ENCODE measurements at places on chromosomes 5 and 9. TPM values are rescaled to one million over a fixed set of nuclear protein-coding genes. Genes with fewer than 3 reads are reported as not detected.
A peak's percentile ranks its signal among the peaks of the same experiment; 100 is the strongest.

DNA sequence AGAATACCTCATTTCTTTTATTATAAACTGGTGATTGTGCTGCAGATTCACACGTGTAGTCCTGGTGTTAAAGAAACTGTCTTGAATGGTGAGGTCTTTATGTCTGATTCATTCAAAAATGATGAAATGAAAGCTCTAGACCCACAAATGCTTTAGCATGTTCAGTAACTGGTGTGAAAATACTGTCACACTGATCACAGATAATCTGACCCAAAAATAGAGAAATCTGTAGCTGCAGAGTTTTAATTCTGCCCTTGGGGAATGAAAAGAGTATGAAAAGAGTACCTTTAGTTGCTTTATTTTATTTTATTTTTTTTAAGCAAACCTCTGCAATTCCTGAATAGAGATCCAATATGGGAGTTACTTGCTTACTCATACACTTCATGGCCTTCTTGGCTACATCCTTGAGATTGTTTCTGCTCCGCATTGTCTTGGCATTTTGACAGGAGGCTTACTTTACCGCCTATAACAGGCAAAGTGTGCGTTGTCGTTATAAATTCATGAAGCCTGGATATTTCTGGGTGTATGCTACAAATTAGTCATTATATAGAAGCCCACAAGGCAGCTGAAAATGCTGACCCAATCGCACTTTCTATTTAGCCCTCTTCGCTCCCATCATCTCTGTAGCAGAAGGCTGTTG lies 2.7 kb downstream of the RGMB start:
- no peak for DNase-seq
- H3K4me3 ChIP-seq, result no peak overlapping the region
- peaks cover 4% of the 10 kb centered on the region for H3K36me3 ChIP-seq
- H3K27ac ChIP-seq, result no peak overlapping the region

DNA sequence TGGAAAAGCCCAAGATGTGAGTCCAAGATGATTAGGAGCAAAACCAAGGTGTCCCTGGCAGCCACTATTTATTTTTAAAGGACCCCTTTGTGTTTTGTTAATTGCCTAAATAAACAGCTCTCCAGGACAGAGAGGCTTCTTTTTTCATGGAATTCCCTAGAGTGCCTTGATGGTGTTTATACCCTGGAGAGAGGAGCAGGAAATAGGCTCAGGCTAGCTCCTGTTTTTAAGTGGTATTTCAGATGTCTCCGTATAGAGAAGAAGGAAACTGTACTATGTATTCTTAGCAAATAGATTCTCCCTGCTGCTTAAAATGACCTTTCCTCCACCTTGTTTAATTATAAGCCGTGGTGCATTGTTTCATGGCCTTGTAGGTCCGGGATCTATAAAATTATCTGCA lies 292.4 kb downstream of the CD180 start:
- no peak overlapping the region for H3K4me3 ChIP-seq
- H3K36me3 ChIP-seq, result no peaks in the 10 kb centered on the region
- no peak for DNase-seq
- no peak overlapping the region for H3K27ac ChIP-seq
- no peaks in the 10 kb centered on the region for H3K27me3 ChIP-seq
- H3K4me1 ChIP-seq, result no peaks in the 10 kb centered on the region

DNA sequence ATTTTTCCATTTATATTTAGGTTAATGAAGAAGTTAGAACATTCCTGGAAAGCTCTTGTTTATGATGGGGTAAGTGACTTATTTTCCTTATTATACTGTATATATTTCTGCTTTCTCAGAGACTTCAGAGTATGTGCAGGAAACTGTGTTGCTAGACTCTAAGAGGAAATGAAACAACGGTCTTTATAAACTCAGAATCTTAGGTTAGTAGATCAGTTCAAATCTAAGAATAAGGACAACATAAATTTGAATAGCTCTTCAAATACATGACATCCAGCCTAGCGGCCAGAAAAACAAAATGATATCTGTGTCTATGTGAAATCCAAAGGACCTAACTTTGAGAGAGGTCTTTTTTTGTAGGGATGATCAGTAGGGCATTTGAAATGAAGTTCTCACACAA lies 94.3 kb downstream of the PRKACG start:
- DNase-seq, result no peak
- H3K4me1 ChIP-seq, result no peaks in the 10 kb centered on the region
- no peaks in the 10 kb centered on the region for H3K27me3 ChIP-seq
- H3K27ac ChIP-seq, result no peak overlapping the region

DNA sequence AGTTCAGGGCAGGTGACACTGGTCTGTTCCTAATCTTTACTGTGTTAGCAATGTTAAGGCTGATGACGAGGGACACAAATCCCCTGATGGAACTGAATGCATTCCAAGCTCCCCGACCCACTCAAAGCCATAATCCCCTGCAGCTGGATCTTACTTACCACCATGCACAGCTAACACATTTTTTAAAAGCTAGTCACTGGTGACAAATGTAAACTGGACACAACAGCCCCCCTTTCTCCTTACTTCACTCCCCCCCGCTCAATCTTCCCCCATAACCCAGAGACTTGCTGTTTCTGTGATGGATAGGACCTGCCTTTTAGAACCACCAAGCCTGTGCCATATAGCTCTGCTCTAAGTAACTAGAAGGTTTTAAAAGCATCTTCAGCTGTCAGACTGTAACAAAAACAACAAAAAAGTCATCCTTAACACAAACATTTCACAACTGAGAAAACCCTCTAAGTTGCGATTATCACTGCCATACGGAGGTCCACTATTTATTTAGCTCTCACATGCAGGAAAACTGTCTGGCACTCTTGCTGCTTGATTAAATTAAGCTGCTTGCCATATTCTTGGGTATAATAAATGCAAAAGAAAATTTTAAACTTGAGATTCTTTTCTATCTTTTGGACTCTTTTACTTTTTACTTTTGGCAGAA lies 44.4 kb downstream of the BNC2 start:
- H3K27me3 ChIP-seq, result no peaks in the 10 kb centered on the region
- no peak overlapping the region for H3K27ac ChIP-seq
- DNase-seq, result no peak
- H3K4me3 ChIP-seq, result no peak overlapping the region

- no peaks in the 10 kb centered on the region for H3K4me1 ChIP-seq
- no peaks in the 10 kb centered on the region for H3K36me3 ChIP-seq
- no peak overlapping the region for H3K27ac ChIP-seq
- no peak for DNase-seq
- H3K4me3 ChIP-seq, result no peak overlapping the region
- H3K27me3 ChIP-seq, result no peaks in the 10 kb centered on the region
These were observed 136.9 kb upstream of the FBN2 start for GRCh38 chr5:128674837-128675446.

CD74 gene
- 1,048 TPM for total RNA-seq

DNA sequence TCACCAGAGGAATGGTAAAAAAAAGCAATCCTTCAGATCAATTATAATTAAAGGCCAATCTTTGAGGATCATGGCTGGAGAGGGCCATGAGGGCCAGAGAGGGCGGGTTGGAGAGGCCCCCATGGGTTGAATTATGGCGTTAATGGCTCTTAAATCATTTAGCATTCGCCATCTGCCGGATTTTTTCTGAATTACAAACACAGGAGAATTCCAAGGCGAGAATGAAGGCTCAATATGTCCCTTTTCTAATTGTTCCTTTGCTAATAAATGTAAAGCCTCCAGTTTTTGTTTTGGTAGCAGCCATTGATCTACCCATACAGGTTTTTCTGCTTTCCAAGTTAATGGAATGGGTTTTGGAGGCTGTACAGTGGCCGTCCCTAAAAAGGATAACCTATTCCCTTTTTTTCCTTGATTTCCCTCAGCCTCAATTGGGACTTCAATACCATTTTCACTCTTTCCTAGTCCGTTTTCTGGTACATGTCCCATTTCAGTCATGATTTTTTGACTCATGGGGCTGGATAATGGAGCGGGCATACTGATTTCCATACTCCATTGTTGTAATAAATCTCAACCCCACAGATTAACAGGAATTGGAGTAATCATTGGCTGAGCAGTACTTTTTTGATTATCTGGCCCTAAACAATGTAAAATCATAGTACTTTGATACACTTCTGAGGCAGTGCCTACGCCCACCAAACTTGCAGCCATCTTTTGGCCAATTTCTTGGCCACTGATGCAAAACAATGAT lies 6.7 kb upstream of the TMEM141 start:
- no peak overlapping the region for H3K27ac ChIP-seq
- no peaks in the 10 kb centered on the region for H3K36me3 ChIP-seq
- no peaks in the 10 kb centered on the region for H3K4me1 ChIP-seq
- DNase-seq, result no peak
- no peak overlapping the region for H3K4me3 ChIP-seq
- H3K27me3 ChIP-seq, result no peaks in the 10 kb centered on the region

TTLL11 gene
- total RNA-seq, result 25.7 TPM

- DNase-seq, result no peak
- H3K36me3 ChIP-seq, result no peaks in the 10 kb centered on the region
- peaks cover 13% of the 10 kb centered on the region for H3K4me1 ChIP-seq
- peak overlapping the region; percentile 31 for H3K4me3 ChIP-seq
These were observed 125.9 kb downstream of the CEP120 start for GRCh38 chr5:123297198-123297831.

MUSK gene
- total RNA-seq, result not detected

GRCh38 chr9:4196886-4197285 lies 103.0 kb downstream of the GLIS3 start:
- no peak overlapping the region for H3K4me3 ChIP-seq
- peaks cover 3% of the 10 kb centered on the region for H3K36me3 ChIP-seq
- no peak for DNase-seq
- H3K4me1 ChIP-seq, result no peaks in the 10 kb centered on the region

DNA sequence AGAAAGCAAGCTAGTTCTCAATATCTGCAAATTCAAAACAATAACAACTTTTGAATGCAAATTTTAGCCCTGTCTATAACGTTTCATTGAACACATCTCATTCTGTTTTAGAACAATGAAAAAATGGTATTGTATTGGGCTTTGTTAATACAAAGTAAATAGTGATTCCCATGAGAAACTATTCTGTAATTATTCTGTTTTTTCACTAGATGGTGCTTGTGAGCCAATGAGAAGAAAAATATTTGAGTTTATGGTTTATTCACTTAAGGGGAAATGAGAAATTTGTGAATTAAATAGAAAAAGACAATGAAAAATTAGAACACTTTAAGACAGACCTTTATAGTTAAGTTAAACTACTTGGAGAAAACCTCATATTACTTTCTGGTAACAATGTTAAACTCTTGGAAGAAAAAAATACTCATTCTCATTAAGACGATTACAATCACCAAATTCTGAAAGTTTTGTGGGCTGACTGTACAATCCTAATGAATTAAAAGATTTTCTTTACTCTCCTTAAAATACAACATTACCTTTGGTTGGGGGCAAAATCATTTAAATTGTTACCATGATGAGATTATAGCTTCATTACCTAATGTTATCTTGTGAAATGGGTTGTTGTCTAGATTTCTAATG lies 127.0 kb downstream of the NNT start:
- no peak overlapping the region for H3K4me3 ChIP-seq
- peaks cover 5% of the 10 kb centered on the region for H3K4me1 ChIP-seq
- no peak for DNase-seq
- no peaks in the 10 kb centered on the region for H3K27me3 ChIP-seq
- H3K36me3 ChIP-seq, result no peaks in the 10 kb centered on the region

TSLP gene
- total RNA-seq, result not detected

GRCh38 chr5:148523139-148523538 lies 131.2 kb downstream of the HTR4 start:
- DNase-seq, result no peak
- H3K36me3 ChIP-seq, result no peaks in the 10 kb centered on the region
- H3K27ac ChIP-seq, result no peak overlapping the region
- H3K4me1 ChIP-seq, result no peaks in the 10 kb centered on the region
- no peaks in the 10 kb centered on the region for H3K27me3 ChIP-seq

DNA sequence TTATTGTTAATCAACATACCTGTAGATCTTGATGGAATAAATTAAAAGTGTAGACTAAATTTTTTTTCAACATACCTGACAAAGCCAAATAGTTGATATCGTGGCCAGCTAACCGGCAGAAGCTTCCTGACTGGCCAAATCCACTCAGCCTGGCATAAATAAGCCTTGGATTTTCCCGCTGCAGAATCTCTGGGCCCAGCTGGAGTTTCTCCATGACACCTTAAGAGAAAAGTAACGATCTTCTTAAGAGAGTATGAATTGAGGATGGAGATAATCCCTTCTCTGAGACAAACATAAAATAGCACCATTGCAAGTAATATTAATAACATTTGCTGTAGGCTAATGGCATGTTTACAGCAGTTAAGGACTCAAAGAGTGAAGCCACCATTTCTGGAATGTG lies 2.2 kb downstream of the AMACR start:
- no peak for DNase-seq
- peaks cover 4% of the 10 kb centered on the region for H3K36me3 ChIP-seq
- no peak overlapping the region for H3K27ac ChIP-seq
- no peaks in the 10 kb centered on the region for H3K27me3 ChIP-seq
- H3K4me1 ChIP-seq, result peaks cover 23% of the 10 kb centered on the region
- no peak overlapping the region for H3K4me3 ChIP-seq

- peak overlapping the region; percentile 59 for H3K4me3 ChIP-seq
- peak overlapping the region; percentile 56 for H3K27ac ChIP-seq
- DNase-seq, result no peak
- H3K36me3 ChIP-seq, result no peaks in the 10 kb centered on the region
These were observed 140.4 kb downstream of the ESM1 start for GRCh38 chr5:54844905-54845566.

FOXD4L3 gene
- total RNA-seq, result 0.78 TPM

GRCh38 chr9:93507768-93508167 lies 54.4 kb upstream of the FAM120AOS start:
- H3K27me3 ChIP-seq, result no peaks in the 10 kb centered on the region
- no peak for DNase-seq
- H3K27ac ChIP-seq, result no peak overlapping the region

DNA sequence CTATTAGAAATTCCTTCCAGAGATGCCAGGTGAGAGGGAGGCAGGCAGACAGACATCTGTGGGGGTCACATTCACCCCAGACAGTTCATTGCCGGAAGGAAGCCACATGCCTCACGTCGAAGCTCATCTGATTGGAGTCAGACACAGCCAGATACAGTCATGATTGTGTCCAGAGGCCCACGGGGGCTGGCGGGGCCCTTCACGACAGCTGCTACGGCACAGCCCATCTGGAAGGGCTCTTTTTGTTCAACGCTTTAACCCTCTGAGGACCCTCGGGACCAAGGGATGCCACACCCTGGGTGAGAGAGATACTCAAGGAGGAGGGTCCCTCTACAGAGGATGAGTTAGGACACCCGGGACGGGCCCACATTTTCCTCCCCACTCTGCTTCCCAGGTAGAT lies 31.9 kb upstream of the GABRP start:
- H3K27ac ChIP-seq, result no peak overlapping the region
- no peak for DNase-seq
- no peaks in the 10 kb centered on the region for H3K36me3 ChIP-seq
- H3K27me3 ChIP-seq, result no peaks in the 10 kb centered on the region

DNA sequence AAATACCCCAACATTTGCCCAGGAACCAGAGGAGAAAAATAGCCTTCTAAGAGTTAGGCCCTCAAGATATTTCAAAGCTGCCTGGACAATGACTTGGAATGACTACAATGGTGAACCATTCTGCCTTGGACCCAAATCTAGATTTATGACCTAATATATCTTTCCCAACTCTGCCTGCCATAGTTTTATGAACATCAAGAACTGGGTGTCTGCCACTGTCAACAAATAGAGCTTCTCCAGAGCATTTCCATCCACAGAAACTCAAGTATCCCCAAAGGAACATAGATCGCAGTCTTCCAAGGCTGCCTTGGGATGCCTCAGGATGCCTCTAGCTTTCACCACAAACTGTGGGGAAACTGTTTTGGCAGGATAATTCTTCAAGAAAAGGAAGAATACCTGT lies 48.2 kb upstream of the NFIB start:
- DNase-seq, result no peak
- H3K36me3 ChIP-seq, result no peaks in the 10 kb centered on the region
- no peaks in the 10 kb centered on the region for H3K27me3 ChIP-seq
- H3K4me3 ChIP-seq, result no peak overlapping the region
- H3K27ac ChIP-seq, result peak overlapping the region; percentile 4
- H3K4me1 ChIP-seq, result peaks cover 56% of the 10 kb centered on the region

C5orf58 gene
- total RNA-seq, result not detected
